Inflammatory macrophage treated with lipopolysaccharide for 1 hour (primary cell): ENCODE measurements at places on chromosomes 4 and X.

- no peak for DNase-seq
Observed at GRCh38 chr4:25792200-25792791, 70.5 kb downstream of the SEL1L3 start.

GRCh38 chr4:14934704-14935390 is 67.4 kb upstream of the CPEB2 start:
- DNase-seq: no peak

DNA sequence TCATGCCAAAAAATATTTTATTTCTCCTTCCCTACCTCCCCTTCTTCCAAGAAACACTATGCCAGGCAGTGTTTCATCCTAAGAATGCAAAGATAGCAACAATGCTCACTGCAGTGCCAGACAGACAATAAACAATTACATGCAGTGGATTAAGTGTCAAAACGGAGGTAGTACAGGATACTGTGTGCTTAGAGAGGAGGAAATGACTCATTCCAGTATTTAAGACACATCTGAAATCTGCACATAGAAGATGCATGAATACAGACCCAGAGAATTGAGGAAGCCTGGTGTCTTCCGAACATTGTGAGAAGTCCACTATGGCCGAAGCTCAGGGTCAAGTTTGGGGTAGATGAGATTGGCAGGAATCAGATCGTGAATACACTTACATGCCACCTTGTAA is 326.4 kb downstream of the PPP3CA start:
- peak; percentile 12 for DNase-seq

DNA sequence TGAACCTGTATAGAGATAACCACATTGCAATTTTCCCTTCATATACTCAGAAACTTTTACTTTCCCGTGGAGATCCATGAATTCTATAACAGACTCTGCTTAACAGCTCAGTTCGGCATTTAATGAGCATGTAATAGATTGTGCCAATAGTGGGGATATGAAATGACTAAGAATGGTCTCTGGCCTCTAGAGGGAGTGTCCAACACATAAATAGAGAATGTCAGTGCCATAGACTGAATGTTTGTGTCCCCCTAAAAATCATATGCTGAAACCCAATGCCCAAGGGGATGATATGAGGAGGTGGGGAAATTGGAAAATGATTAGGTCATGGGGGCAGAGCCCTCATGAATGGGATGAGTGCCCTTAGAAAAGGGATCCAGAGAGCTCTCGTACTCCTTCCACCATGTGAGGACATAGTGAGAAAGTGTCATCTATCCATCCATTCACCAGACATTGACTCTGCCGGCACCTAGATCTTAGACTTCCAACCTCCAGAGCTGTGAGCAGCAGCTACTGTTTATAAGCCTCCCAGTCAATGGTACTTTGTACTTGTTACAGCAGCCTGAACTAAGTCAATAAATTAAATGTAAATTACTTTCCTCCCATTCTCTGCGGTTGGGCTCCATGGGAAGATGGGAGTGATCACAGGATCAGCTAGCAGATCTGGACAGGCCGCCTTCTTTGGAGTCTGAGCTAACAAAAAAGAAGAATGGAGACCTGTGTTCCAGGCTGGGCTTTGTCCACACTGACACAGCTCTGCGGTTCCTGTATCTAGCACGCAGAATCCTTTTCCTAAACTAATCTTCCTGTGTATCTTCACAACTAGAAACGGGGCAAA is 28.1 kb upstream of the HPSE start:
- DNase-seq: peak; percentile 33

DNA sequence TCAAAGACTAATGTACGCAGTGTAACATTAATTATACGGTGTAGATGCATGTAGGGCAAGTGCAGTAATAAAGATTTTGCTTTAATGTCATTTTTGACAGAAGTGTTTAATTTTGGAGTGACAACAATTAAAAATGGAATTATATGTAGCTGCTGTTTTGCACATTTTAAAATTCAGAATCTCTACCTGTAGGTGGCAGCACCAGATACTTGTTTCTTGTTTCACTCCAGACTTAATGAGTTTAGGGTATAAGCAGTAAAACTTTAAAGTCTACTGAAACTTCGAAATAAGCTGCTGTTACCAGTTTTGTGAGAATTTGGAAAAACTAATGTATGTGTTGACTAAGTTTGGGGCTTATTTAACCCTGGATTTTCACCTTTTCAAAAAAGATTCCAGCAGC is 144.9 kb downstream of the POLA1 start:
- DNase-seq: peak; percentile 2

DNA sequence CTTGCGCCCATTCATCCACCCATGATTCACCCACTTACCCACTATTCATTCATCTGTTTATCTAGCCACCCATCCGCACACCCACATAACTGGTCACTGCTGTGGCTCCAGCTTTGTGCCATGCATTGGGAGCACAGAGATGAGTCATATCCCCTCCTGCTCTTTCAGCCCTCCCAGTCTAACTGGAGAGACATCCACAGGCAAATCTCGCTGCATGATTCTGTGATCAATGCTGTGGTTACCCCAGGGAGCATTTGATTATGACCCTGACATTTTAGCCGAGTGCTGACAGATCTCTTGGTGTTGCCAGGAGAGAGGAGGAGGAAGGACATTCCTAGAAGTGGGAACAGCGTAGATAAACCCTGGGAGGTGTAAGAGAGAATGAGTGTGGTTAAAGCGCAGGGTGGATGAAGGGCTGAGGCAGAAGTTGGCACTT is 10.4 kb upstream of the PORCN start:
- DNase-seq: no peak

DNA sequence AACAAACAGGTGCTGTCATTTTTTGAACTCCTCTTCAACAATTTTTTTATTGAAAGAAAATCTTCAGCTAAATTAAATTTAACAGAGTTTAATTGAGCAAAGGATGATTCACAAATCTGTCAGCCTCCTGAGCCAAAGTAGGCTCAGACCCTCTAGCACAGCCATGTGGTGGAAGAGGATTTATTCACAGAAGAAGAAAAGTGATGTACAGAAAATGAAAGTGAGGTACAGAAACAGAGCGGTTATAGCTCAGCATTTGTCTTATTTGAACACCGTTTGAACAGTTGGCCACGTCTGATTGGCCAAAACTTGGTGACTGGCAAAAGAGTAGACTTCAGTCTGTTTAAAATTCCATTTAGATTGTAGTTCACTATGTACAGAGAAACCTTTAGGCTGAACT is 217.3 kb downstream of the SPANXN1 start:
- no peak for DNase-seq

GRCh38 chr4:15652841-15653240 is 2.3 kb downstream of the FBXL5 start:
- DNase-seq: no peak

- no peak for DNase-seq
Observed at GRCh38 chrX:107725761-107726555, 49.6 kb downstream of the TSC22D3 start.

DNA sequence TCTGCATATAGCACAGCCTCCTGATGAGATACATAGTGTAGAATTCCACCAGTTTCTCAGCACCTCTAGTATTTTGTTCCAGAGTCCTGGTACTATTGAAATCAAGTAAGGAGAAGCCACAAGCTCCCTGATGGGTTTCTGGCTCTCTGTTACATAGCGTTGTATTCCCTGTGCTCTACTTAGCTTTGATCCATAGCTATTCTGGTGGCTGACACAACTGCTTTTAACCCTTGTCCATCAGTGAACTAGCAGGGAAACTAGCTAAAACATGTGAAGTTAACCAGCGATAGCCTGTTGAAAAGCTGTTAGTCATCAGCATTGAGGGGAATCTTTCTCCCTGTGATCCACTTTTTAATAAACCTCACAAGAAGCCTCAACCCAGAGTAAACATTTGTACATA is 26.9 kb downstream of the NIPAL1 start:
- DNase-seq: no peak

GRCh38 chrX:38880296-38880854 is 79.1 kb downstream of the MID1IP1 start:
- DNase-seq: no peak

DNA sequence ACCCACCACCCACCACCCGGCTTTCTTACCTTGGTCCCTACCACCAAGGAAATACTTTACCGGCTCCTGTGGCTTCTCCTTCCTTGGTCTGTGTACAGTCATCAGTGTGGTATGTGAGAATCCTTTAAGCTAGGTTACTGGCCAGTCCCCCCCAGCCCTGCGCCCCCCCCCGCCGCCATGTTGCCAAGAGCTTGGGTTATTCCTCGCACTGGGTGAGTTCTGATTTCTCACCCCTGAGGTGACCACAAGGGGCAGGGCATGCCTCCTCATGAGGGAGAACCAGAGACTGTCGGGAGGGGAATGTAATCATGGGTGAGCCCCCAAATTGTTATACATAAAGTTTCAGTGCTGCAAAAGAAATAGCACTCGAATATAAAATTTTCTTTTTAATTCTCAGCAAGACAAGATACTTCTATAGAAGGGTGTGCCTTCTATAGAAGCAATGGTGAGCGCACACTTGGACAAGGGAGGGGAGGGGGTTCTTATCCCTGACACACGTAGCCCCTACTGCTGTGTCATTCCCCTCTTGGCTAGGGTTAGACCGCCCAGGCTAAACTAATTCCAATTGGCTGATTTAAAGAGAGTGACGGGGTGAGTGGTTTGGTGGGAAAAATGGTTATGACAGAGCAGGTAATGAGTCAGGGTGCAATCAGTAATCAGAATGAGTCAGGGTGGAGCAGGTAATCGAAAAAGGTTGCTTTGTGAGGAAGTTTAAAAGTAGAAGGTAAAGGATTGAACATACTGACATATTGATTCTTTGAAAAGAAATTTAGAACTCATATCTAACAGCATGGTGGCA is 133.2 kb downstream of the KDM6A start:
- DNase-seq: no peak

DNA sequence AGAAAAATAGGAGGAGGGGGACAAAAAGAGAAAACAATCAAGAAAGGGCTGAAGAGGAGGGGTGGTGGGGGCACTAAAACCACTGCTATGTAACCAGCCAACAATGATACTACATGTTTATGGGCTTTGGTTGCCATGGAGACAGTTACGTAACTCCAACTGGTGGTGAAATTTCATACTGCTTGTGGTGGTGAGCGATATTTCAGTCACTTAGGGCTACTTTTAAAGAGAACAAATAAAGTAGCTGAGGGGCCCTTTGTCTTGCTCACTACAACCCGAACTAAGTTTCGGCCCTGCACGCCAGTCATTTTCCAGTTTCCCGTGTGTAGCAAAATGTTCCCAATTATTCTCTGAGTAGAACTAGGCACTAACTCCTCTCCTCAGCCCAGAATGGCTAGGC is 275.2 kb upstream of the EDA2R start:
- DNase-seq: peak; percentile 16

DNA sequence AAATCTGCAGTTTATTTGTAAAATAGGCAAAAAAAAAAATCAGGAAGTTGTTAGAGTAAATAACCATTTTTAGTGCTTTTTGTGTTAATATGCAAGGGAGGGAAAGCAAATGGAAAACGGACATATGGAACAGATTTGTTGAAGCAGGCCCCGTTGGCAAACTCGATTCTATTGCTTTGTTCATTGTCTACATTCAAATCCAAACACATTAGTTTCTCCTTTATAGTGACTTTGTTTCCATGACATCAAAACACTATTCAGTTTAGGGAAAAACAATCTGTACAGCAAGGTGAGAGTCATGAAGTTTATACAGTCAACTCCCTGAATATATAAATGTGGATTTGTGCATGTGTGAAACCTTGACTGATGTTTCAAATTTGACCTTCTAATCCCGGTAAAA is 142.2 kb downstream of the FAM47A start:
- DNase-seq: no peak

GRCh38 chr4:88295656-88296055 is 11.3 kb upstream of the PPM1K start:
- DNase-seq: no peak

- DNase-seq: no peak
Observed at GRCh38 chrX:154402622-154403127, 4.5 kb downstream of the RPL10 start.

- DNase-seq: no peak
Observed at GRCh38 chr4:38050560-38051350, 90.6 kb downstream of the PTTG2 start.

GRCh38 chr4:102139932-102140331 is 205.3 kb downstream of the SLC39A8 start:
- DNase-seq: no peak

GRCh38 chr4:39614487-39615162 is 24.0 kb downstream of the SMIM14 start:
- no peak for DNase-seq

DNA sequence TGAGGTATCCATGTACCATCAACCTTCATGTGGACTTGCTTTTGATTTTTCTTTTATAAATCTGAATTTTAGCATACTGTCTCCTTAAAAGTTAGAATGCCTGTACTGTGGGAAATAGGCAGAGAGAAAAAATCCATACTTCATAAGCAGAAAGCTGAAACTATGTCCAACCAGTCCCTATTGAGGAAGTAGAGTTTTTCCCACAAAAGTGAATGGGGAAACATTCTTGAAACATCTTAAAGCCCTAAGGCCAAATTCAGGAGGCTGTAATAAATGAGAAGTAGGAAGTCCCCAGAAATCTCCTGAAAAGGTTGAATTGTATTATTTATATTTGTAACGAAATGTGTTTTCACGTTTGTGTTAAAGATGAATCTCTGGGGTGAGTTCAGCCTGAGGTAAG is 56.3 kb downstream of the ENOX2 start:
- DNase-seq: peak; percentile 39

DNA sequence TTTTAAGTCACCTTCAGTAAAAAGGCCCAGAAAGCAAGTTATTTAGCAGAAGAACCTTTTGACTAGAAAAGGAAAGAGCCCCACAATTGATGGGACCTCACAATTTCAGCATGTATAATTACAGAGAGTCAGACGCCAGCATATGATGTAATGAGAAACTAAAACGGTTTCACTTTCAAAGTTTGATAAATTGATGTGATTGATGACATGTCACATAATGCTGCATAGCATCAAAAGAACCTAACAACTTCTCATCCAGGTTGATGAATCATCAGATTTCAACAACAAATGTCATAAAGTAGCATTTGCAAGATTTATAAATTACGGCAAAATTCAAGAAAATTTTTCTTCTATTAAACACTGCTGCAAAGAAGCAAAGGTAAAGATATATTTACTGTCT is 3.9 kb upstream of the GAR1 start:
- DNase-seq: no peak

- DNase-seq: peak; percentile 93
Observed at GRCh38 chr4:89024051-89024675, 32.8 kb downstream of the FAM13A start.

- no peak for DNase-seq
Observed at GRCh38 chr4:14650127-14650526, 352.2 kb upstream of the CPEB2 start.

DNA sequence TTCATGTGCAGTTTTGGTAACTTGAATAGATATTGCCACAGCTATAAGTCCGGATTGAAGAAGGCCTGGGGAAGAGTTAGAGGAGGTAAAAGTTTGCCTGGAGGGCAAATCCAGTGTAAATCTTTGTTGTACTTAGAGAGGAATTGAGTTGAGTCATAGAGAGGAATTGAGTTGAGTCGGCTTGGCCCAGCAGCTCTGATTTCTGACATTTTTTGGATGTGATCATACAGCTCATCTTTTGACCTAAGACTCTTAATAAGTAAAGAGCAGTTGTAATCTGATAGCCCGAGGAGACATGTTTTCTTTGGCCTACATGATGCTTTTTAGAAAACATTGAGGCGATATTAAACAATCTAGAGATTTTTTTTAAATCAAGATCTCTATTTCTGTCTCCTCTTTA is 3.9 kb downstream of the KIT start:
- no peak for DNase-seq

- no peak for DNase-seq
Observed at GRCh38 chr4:71355045-71355444, 16.2 kb downstream of the SLC4A4 start.
